ENCODE measurements at places on chromosomes 3 and 15.

DNA sequence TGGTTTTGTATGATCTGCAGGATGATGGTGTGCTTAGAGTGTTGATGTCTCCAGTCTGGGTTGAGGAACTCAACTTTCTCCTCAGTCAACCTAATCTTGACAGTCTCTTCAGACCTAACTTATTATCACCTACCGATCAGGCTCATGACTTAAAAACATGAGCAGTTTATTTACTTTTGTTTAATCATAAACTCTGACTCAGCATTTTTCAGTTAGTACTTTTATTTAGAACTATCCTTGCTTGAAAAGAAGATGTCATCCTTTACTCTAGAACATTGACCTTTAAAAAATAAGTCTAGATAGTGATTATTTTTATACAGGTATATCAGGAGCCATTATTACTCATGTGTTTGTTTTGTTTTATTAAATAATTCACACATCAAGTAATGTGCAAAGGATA lies 414.8 kb downstream of the AGBL1 start:
- no peak for DNase-seq

DNA sequence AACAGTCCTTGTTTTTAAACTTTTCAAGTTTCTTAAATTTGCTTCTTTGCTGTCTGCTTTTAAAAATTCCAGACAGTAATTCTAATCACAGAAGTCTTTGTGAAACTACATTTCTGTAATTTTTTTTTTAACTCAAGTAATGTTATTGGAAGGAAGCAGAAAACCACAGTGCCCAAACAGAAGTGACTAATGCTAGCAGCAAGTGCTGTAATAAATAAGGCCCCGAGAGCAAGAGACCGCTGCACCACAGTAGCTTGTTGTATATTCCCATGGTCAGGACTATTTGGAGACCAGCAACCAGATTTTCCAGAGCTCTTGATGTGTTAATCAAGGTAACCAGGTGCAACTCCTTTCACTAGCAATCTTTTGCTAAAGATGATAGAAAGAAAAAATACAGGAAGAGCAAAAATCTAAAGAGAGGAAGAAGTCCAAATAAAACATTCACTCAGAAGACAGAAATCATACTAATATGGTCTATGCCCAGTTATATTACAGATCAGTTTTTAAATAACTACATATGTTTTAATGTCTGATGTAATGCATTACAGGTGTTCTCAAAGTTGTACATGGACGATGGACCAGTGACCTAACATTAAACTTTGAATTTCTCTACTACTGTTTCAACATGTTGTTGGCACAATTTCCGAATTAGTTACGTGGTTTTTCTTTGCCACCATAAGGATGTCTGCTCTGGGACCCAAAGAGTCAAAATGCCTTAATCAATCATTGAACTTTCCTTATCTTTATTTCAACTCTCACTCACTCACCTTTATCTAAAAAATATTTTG lies 36.4 kb downstream of the WWTR1 start:
- DNase-seq: no peak

DNA sequence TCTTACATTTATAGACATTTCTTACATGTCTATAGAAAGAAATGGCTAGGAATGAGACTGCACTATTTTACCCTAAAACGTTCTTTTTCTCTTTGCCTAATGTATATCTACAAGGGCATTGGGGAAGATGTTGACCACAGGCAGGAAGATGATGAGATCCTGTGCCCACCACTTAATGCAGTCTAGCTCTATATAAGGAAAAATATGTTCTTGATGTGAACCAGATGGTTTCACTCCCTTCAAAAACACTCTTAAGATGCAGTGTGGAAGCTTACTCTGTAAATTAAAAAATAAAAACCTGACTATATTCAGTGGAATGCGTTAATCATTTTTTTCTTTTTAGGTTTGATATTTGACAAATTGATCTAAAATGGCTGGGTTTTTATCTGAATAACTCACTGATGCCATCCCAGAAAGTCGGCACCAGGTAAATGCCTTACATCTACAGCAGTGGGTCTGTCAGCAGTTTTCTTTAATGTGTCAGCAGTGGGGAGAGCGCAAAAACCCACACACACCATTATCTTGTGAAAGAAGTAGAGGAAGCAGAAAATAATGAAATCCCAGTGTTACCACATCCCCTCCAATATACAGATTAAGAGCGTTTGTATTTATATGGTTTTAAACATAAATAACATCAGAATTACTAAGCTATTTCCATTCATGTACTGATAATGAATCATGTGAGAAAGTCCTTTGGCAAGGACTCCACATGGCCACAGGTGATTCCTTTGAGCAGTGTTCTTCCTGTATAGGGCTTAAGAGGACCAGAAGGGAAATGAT lies 10.1 kb downstream of the AGTR1 start:
- DNase-seq: no peak

GRCh38 chr3:66276705-66277274 lies 56.0 kb downstream of the SLC25A26 start:
- peak; percentile 50 for DNase-seq

- DNase-seq: no peak
Observed at GRCh38 chr3:98032265-98032664, 2.9 kb downstream of the GABRR3 start.

GRCh38 chr15:88509321-88509720 lies 37.2 kb downstream of the DET1 start:
- no peak for DNase-seq

Data from stimulated activated CD4-positive, alpha-beta T cell treated with anti-CD3 and anti-CD28 coated beads, Interleukin-1b, Interleukin-23, amount 100 ng/mL, for 4 hours (primary cell).